Tibial nerve (tissue), 4 donors: ENCODE measurements at places on chromosomes 4 and X. TPM values are rescaled to one million over a fixed set of nuclear protein-coding genes. Genes with fewer than 3 reads are reported as not detected.

DNA sequence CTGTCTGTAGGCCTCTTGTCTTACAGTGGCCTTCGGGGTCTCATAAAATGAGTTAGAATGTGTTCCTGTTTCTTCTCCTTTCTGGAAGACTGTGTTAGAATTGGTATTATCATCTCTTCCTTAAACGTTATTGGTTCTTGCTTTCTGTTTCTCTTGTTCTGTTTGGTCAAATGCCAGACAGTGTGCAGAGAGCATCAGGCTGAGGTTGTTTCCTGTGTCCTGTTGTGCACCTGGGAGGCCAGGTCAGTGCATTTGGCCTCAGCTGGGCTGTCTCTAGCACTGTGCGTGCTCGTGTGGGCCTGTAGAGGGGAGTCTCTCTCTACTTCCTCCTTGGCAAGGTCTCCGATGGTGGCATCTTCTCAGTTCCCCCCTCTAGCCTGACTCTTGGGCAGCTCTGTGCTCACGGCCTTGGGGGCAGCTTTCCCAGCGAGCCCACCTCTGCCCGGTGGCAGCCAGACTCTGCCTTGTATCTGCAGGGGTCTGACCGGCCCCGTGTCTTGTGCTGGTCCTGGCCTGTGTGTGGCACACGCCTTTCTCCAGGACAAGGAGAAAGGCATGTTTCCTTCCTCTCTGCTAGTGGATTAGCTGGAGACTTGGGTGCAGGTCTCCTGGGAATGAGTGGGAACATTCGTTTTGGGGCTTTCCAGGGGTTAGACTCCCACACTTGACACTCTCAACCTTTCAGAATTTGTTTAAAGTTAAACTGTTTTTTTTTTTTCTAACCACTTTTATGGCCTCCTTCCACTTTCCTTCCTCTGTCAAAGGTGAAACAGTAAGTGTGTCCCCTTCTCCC is 62.3 kb downstream of the FAM193A start:
- no peaks in the 10 kb centered on the region for H3K27me3 ChIP-seq
- peak overlapping the region; percentile 49 for H3K27ac ChIP-seq
- no peak for DNase-seq
- no peaks in the 10 kb centered on the region for H3K36me3 ChIP-seq
- peaks cover 54% of the 10 kb centered on the region for H3K4me1 ChIP-seq

GRCh38 chrX:154368630-154369448 is 5.6 kb downstream of the FLNA start:
- peak; percentile 45 for DNase-seq
- H3K4me1 ChIP-seq = peaks cover 15% of the 10 kb centered on the region
- peak overlapping the region; percentile 88 for H3K27ac ChIP-seq
- no peaks in the 10 kb centered on the region for H3K27me3 ChIP-seq

GRCh38 chr4:129213692-129214091 is 117.7 kb downstream of the C4orf33 start:
- DNase-seq = no peak
- H3K27ac ChIP-seq = no peak overlapping the region
- H3K36me3 ChIP-seq = no peaks in the 10 kb centered on the region

DNA sequence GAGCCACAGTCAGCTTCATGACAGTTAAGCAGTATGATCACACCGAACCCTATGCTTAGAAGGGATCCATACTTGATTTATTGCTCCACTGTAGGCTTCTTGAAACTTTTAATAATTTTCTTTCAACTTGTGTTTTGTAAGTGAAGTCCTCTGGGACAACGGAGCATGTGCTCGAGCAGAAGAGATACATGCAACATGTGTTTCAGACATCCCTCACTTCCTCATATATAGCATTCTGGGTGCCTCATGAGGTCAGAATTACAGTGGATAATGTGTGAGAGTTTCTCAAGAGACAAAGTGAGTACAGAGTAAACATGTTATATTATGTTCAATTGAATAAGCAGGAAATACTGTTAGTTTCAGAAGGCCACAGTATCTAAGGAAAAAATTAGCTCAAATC is 893.2 kb downstream of the FAT4 start:
- H3K4me3 ChIP-seq = no peak overlapping the region
- H3K36me3 ChIP-seq = no peaks in the 10 kb centered on the region
- H3K27ac ChIP-seq = no peak overlapping the region
- no peak for DNase-seq
- H3K27me3 ChIP-seq = no peaks in the 10 kb centered on the region
- no peaks in the 10 kb centered on the region for H3K4me1 ChIP-seq

DNA sequence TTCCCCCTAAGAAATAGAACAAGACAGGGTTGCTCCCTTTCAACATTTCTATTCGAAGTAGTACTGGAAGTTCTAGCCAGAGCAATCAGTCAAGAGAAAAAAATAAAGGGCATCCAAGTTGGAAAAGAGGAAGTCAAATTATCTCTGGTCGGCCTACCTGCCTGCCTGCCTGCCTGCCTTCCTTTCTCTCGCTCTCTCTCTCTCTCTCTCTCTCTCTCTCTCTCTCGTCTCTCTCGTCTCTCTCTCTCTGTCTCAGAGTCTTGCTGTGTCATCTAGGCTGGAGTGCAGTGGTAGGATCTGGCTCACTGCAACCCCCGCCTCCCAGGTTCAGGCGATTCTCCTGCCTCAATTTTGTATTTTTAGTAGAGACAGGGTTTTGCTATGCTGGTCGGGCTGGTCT is 42.9 kb downstream of the CCKAR start:
- H3K4me1 ChIP-seq = no peaks in the 10 kb centered on the region
- no peak for DNase-seq
- no peak overlapping the region for H3K27ac ChIP-seq
- no peaks in the 10 kb centered on the region for H3K27me3 ChIP-seq

GRCh38 chr4:186643501-186644310 is 80.0 kb downstream of the FAT1 start:
- no peak for DNase-seq
- H3K4me1 ChIP-seq = peaks cover 13% of the 10 kb centered on the region
- H3K27me3 ChIP-seq = no peaks in the 10 kb centered on the region
- peaks cover 12% of the 10 kb centered on the region for H3K36me3 ChIP-seq

- H3K27ac ChIP-seq = no peak overlapping the region
- H3K4me3 ChIP-seq = no peak overlapping the region
- H3K4me1 ChIP-seq = peaks cover 3% of the 10 kb centered on the region
- H3K36me3 ChIP-seq = no peaks in the 10 kb centered on the region
- H3K27me3 ChIP-seq = no peaks in the 10 kb centered on the region
- no peak for DNase-seq
Measured at GRCh38 chrX:47579537-47579936, 2.7 kb upstream of the TIMP1 start.

DNA sequence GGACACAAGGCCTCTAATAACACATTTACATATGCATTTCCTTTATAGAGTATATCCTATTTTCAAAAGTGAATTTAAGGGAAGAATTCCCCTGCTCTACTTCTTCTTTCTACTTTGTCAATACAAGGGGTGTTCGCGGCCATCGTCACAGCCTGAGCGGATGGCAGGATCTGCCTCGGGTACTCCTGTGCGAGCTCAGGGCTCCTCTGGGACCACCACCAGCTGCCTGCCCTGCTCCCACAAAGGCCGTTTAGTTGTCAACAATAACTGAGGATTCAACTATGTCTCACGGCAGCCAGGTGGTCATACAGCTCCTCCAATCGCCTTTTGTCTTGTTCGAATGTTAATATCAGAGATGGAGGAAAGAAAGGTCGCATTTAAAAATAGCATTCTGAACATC is 228.2 kb upstream of the TENM3 start:
- H3K27me3 ChIP-seq = no peaks in the 10 kb centered on the region
- no peak for DNase-seq
- H3K36me3 ChIP-seq = no peaks in the 10 kb centered on the region
- H3K4me1 ChIP-seq = no peaks in the 10 kb centered on the region
- H3K4me3 ChIP-seq = no peak overlapping the region

GRCh38 chr4:137754652-137755471 is 222.6 kb upstream of the PCDH18 start:
- no peak overlapping the region for H3K4me3 ChIP-seq
- no peaks in the 10 kb centered on the region for H3K4me1 ChIP-seq
- DNase-seq = no peak
- no peaks in the 10 kb centered on the region for H3K27me3 ChIP-seq
- H3K36me3 ChIP-seq = no peaks in the 10 kb centered on the region

DNA sequence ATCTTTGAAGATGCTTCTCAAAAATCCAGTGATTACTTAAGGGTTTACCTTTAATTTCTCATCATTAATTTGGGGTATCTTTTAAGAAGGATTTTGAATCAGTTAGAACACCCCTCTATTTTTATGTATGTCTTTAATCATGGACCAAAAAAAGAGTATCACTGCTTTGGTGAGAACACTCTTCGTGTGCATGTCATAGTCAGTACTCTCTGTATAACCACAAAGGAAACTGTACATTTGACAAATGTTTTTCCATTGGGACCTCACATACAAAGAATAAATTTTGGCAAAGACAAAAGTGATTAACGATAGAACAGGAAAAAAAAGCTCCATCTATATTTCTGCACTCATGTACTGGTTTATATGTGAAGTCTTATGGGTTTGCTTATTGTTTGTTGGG is 31.3 kb downstream of the FAM241A start:
- H3K4me1 ChIP-seq = no peaks in the 10 kb centered on the region
- no peak overlapping the region for H3K27ac ChIP-seq
- H3K4me3 ChIP-seq = no peak overlapping the region
- H3K27me3 ChIP-seq = no peaks in the 10 kb centered on the region
- no peaks in the 10 kb centered on the region for H3K36me3 ChIP-seq
- no peak for DNase-seq

NEXMIF gene
- 0.78 TPM for total RNA-seq

DNA sequence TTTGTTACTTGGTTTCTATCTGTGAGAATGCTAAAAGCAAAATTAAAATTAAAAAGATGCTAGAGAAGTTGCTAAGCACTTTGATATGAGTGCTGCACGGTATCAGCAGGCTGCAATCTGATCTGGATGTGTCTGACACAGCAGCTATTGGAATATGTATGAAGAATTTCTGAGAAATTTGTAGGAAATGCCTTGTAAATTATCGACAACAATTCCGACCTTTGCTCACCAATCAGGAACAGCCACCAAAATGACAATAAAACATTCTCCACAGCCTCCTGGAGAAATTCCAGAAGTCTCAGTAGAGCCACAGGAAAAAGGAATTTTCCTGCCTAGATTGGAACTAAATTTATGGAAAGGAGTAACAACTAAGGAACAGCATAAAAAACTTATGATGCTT is 82.5 kb downstream of the TIGD2 start:
- peaks cover 2% of the 10 kb centered on the region for H3K4me1 ChIP-seq
- H3K27me3 ChIP-seq = no peaks in the 10 kb centered on the region
- DNase-seq = no peak
- no peak overlapping the region for H3K27ac ChIP-seq
- H3K4me3 ChIP-seq = no peak overlapping the region

DNA sequence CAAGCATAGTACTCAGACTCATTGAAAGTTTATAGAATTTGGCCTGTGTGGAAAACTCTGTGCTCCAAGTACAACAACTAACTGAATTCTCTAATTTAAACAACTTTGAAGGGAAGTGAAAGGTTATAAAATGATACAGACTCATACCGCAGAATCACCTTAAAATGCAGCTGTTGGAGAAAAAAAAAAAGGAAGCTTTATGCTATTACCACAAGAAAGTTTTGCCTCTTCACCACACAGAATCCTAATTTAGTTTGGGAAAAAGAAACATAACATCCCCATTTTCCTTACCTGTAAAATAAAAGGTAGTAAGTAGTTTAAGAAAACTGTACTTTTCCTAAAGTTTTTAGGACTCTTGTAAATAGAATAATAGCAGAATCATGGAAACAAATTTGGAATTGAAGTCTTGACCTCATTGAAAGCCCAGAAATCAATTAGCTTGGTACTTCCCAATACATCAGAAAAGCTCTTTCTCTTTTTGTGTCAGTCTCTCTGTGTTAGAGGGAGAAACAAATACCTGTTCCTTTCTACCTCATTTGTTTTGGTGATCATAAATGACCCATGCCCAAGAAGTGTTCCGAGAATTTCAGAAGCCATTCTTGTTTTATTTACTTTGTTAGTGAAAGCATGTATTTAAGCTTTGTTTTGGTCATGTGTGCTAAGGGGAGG is 78.8 kb downstream of the NFKB1 start:
- H3K36me3 ChIP-seq = peaks cover 76% of the 10 kb centered on the region
- no peak overlapping the region for H3K4me3 ChIP-seq
- peaks cover 6% of the 10 kb centered on the region for H3K4me1 ChIP-seq

PABPC1L2B gene
- not detected for total RNA-seq

DNA sequence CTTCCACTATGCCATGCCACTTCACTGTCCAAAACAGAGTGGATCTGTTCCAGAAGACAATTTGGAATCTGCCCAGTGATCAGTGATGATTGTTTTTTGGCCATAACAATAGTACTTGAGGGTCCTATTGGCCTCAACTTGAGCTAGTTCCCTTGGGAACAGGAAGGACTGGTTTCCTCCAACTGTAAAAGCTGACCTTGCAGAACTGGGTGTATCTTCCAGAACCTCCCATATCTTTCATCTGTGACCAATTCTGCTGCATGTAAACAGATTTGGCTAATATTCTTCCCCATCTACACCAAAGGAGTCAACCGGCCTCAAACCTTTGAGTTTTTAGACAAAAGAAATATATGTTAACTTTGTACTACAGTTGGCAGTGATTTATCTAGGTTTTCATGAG is 165.1 kb upstream of the TRPC5 start:
- H3K27me3 ChIP-seq = no peaks in the 10 kb centered on the region
- no peaks in the 10 kb centered on the region for H3K36me3 ChIP-seq
- H3K4me3 ChIP-seq = no peak overlapping the region

MAGED4 gene
- 1.9 TPM for total RNA-seq

DNA sequence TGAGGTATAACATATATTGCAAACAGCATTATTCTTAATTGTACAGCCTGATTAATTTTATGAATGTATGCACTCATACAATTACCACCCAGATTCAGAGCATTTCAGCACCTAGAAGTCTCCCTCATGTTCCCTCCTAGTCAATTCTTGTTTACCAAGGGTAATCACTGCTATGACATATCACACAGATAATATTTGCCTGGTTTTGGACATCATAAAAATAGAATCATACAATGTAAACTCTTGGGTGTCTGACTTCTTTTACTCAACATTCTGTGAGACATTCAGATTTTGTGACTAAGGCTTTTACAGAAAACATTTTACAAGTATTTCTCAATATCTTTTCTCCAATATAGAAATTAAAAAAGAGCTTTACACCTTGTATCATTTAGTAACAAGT is 66.9 kb downstream of the PTPN13 start:
- no peaks in the 10 kb centered on the region for H3K27me3 ChIP-seq
- no peak overlapping the region for H3K4me3 ChIP-seq
- DNase-seq = no peak
- no peak overlapping the region for H3K27ac ChIP-seq

ADH1C gene
- 117 TPM for total RNA-seq

DNA sequence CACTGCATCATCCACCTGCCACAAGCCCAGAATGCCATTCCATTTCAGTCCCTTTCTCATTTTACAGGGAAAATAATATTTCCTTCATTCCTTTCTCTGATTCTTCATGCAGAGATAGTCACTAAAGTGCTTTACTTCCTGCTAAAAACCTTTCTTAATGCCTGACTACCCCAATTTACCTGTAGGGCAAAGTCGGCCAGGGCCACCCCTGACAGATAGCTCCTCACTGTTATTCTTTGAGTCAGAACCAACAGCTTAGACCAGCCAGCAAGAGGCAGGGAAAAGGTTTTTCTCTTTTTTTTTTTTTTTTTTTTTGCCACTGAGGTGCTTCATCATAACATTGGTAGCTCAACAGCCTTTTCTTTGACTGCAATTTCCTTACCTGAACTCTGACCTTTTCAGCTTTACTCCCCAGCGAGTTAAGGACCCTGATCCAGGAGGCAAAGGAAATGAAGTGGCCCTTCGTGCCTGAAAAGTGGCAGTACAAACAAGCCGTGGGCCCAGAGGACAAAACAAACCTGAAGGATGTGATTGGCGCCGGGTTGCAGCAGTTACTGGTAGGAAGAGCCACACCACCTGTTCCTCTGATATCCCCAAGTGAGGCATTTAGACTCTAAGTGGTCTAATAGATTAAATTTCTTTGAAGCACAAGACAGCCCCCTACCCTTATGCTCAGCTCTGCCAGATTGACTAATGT is 85.0 kb downstream of the ALPK1 start:
- no peak overlapping the region for H3K4me3 ChIP-seq
- no peak overlapping the region for H3K27ac ChIP-seq
- no peaks in the 10 kb centered on the region for H3K36me3 ChIP-seq
- DNase-seq = no peak
- peaks cover 13% of the 10 kb centered on the region for H3K4me1 ChIP-seq

HPGD gene
- 7.2 TPM for total RNA-seq
